ENCODE measurements at places on chromosomes 1 and 21.

DNA sequence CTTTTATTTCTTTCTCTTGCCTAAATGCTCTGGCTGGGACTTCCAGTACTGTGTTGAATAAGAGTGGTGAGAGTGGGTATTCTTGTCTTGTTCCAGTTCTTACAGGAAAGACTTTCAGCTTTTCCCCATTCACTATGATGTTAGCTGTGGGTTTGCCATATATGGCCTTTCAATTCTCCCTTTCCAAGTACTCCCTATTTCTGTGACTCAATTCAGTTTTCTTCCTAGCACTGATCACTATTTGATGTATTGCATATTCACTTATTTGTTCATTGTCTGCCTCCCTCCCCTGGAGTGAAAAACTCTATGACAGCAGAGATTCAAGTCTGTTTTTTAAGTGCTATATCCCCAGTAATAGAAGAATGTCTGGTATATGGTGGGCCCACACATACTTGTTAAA lies 618.2 kb upstream of the CAMK1G start:
- no peak for DNase-seq

- no peak for DNase-seq
Observed at GRCh38 chr1:116671072-116671760, 3.7 kb upstream of the IGSF3 start.

- no peak for DNase-seq
Observed at GRCh38 chr1:34444516-34444915, 267.8 kb downstream of the C1orf94 start.

GRCh38 chr1:203691447-203691846 lies 64.8 kb downstream of the ATP2B4 start:
- no peak for DNase-seq

DNA sequence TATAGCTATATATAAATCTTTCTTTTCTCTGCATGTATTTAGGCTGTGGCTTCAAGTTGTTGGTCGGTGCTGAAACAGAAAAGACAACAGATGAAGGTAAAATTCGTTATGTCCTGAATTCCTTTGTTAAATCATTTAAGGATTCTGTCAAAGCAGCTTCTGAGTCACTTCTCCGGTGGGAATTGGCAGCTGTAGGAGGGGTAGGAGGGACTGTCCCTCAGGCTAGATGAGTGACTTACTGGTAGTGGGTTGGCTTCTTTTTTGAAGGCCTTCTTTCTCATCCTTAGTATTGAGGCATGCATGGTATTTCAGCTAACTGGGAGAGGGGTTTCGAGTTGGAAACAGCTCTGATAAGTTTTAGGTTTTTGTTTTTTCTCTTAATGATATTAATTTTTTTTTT lies 22.1 kb upstream of the NEXN start:
- DNase-seq: no peak

DNA sequence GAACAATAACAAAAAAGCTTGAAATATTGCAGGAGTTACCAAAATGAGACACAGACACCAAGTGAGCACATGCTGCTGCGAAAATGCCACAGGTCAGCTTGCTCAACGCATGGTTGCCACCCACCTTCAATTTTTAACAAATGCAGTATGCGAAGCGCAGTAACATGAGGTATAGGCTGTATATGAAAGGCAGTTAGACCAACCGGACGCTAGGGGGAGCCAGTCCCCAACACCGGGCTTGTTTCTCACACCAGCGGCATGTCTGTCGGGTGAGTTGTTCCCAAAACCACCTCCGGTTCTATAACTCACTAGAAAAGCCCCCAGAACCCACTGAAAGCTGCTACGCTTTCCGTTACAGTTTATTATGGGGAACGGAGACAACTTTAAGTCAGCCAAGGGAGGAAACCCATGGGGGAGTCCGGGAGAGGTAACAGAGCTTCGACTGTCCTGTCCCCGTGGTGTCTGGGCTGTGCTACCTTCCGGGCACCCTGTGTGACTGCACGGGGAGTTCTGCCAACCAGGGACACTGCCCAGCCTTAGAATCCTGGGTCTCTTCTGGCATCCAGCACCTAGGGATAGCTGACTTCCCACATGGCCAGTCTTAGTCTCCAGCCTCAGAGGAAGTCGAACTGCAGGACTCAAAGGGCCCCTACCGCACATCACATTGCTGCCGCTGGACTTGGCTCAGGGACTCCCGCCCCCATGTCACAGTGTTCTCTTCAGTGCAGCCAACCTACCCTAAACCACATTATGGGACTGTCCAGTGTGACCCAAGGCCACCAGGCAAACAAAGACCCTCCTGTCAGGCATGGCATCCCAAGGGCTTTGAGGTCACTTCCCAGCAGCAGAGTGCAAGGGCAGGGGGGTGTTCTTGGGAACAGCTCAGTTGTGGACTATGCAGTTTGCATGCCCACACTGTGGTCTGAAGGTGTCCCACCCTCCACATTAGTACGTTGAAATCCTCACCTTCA lies 14.0 kb downstream of the RNF187 start:
- peak; percentile 92 for DNase-seq

DNA sequence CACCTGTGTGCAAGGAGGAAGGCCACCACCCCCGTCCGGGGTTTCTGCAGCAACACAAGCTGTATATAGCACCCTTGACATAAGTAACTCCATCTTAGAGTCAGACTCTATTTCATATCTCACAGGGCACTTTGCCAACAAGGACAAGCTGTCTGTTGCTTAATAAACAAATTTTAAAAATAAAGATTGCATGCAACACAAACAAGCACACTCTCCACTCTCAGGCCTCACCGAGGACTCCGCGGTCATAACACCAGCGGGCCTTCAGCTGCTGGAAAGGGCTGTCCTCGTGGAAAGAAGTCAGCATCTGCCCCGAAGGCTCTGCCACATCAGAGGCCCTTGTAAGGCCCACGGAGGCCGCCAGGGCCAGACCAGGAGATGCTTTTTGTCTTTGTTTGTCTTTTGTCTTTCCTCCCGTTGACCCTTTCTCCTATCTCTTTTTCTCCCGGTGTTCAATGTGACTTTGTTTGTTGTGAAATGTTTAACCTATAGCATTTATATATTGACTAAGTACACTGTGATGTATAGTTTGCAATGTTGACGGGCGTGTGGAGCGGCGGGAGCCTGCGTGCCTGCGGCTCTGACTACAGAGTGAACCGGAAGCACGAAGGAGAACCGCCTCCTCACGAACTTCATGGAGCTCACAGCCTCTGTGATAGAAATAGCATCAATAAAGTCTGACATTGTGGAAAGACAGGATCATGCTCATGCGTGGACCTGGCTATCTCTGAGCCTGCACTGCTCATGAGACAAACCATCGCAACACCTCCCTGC lies 24.1 kb downstream of the MEGF6 start:
- DNase-seq: no peak

- no peak for DNase-seq
Observed at GRCh38 chr1:154093699-154094098, 61.2 kb downstream of the NUP210L start.

DNA sequence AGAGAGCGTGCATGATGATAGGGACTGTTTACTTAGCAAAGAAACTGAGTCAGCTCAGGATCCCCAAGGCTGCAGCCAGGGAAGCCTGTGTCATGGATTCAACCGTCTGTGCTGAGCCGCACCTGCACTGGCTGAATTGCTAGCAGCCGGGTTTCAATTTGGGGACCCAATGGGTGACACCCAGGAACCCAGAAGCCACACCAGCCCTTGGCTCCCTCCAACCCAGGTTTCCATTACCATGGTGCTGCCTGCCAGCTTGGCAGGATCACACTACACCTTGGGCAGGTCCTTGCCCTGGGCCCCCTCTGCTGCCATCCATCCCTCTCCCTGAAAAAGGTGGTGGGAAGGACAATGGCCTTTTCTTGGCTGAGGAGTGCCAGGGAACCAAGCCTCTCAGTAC lies 64.0 kb upstream of the CLDN14 start:
- no peak for DNase-seq

Measured in naive thymus-derived CD8-positive, alpha-beta T cell (primary cell).